ENCODE measurements at places on chromosomes 7 and 10.

DNA sequence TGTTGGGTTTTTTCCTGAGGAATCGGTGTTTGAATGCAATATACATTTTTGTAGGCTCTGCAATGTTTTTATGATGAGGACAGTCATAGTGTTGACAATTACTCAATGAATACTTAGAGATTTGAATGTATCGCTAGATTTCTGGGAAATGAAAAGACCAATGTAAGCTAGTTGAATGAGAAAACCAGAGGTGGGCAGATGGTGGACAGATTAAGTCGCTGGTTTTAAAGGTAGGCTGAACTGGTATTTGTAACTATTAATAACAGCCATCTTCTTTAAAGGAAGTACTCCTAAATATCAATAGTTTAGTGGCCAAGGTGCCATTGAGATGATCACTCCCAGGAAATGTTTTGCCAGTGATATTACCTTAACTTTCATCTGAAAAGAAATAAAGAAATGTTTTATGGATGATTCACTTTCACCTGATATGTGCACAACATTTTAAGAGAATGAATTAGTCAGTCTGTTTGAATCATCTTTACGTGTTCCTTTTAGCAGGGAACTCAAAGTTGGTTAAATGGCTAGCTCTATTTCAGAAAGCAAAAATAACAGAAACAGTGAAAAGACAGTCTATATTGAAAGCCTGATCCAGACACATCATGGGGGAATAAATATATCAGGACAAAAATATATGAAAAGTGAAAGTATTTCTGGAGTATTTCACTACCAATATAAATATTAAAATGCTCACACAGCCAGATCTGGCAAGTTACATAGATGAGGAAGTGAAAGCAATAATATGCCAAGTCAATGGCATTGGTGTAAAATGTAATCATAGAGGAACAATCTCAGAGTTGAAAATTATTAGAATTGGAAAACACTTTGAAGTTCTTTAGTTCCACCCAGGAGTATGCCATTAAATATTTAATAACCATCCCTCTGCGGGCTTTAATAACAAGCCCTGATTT lies 20.7 kb downstream of the MET start:
- no peak for DNase-seq

DNA sequence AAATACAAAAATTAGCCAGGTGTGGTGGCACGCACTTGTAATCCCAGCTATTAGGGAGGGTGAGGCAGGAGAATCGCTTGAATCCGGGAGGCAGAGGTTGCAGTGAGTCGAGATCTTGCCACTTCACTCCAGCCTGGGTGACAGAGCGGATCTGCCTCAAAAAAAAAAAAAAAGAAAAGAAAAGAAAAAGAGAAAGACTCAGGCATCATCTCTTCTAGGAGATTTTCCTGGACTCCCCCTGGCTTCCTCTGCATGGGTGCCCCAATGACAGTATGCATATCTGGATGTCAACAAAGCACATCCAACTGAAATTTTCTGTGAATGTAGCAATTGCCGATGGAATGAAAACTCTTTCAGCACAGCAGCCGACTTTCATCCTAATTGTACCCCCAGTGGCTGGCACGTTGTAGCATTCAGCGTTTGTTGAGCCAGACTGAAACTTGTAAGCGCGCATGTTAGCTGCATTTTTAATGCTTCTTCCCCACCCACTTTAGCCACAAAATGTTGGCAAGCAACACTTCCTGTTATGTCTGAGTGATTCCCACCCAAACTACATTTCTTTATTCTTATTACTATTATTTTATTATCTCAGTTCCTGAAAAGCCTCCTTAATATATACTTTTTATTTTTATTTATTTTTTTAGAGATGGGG lies 70.2 kb downstream of the PRTFDC1 start:
- DNase-seq = peak; percentile 5

DNA sequence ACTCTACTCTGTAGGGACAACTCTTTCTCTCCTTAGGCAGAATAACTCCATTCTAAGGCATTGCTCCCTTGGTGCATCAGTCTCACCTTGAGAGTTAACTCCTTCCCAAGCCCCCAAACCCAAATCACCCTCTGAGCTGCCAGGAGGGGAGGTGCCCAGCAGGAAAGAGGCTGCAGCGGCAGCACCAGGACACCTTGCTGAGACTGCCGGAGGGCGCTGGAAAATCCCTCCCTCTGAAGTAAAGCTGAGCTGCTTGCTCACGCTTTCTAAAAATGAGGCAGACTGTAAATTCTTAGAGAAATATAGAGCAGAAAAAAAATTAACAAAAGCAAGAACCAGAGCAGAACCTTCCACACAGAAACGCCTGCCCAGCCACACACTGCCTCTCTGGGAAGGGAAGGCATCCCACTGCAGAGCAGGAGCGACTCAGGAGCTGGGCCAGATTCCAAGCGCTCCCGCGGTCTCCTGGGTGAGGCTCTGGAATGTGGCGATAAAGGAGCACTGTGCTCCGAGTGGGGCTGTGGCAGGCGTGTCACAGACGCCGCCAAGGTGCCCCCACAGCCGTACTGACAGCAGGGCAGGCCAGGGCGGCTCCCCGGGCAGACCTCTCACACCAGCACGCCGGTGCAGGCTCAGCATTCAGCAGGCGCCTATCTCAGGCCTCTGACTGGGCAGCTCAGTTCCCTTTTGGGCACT lies 202.1 kb downstream of the TNS3 start:
- no peak for DNase-seq

GRCh38 chr10:112189465-112189864 lies 5.9 kb upstream of the GPAM start:
- DNase-seq = no peak

DNA sequence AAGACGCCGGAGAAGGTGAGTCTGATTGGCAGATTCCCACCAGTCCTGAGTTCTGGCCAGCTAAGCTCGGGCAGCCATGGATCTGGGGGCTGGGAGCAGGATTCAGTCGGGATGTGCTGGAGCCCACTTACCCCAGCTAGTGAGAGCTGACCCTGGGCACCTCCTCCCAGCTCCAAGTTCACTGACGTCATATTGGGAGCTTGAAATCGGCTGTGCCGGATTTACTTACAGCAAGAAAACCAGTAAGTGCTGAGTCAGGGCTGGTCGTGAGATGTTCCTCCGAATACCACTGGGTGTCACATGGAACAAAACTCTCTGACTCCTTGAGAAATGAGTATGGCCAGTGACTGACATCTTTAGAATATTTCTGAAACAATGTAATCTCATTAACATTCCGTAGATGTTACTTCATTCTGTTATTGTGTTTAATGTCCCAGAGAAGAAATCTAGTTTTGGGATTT lies 621.2 kb downstream of the SDK1 start:
- no peak for DNase-seq

All from effector CD8-positive, alpha-beta T cell (primary cell).